ENCODE measurements at places on chromosomes 2 and 18.
A peak's percentile ranks its signal among the peaks of the same experiment; 100 is the strongest.

DNA sequence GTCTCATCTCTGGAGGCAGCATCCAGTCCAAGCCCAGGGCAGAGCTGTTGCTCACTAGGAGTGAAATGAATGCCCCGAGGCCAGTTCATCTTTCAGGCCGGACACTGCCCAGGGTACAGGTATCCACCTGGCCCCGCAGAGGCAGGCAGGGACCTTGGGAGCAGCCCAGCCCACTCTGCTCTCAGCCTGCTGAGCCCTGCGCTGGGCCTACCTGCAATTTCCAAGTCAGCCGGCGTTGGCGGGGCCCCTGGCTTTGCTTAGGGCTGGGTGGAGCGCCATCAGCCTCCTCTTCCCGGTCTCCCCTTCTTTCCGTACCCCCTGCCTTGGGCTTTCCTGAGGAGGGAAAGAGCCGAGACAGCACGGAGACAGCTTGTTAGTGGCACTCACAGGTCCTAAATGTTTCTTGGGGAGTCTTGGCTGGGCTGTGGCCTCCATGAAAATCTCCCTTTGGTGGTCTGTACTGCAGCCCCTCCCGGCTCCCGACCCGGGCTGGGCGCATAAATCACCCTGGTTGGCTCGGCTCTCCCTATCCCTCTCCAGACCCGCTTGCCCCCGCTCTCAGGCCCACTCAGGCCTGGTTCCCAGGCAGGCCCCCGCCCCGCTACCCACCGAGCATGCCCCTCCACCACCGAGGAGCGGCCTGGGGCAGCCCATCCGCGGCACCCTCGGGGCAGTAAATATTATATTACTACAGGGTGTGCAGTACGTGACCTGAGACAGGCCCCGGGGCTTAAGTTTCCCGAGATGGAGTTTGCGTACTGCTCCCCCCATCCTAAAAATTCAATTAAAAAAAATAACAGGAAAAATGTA lies 106.7 kb downstream of the DYSF start:
- DNase-seq: no peak

- DNase-seq: no peak
These were observed 219.4 kb downstream of the TWIST2 start for GRCh38 chr2:239067196-239067865.

GRCh38 chr2:53515435-53516332 lies 251.9 kb upstream of the CHAC2 start:
- DNase-seq: no peak

GRCh38 chr2:41998186-41999127 lies 49.4 kb upstream of the PKDCC start:
- no peak for DNase-seq

DNA sequence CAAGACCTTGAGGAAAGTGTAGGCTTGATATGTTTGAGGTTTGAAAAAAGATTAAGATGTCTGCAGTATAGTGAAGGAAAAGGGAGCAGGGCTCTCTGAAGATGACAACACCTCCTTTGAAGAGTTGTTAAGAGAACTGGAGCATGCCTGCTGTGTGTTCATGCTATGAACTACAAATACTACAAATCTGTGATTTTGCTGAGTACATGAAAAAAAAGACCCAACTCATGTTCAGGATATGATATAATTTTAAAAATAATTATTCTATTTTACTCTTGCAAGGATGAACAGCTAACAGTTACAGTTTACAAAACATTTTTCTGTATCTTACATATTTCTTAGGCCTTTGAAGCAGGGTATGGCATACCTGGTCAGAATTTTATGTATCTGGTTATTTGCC lies 305.4 kb upstream of the CWC22 start:
- DNase-seq: no peak

DNA sequence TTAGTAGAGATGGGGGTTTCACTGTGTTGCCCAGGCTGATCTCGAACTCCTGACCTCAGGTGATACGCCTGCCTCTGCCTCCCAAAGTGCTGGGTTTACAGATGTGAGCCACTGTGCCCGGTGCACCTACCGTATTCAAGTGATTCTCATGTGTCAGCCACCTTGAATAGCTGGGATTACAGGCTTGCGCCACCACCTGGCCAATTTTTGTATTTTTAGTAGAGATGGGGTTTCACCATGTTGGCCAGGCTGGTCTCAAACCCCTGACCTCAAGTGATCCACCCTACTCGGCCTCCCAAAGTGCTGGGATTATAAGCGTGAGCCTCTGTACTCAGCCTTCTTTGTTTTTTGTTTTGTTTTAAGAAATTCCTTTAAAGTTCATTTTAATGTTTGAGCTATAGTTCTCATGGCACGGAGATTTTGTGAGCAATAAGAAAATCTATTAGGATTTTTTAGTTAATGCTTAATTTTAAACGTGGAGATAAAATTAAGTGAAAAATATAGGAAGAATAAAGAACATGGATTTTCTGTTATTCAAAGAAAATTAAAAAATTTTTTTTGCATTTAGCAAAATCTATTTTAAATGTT lies 242.6 kb downstream of the PHLPP1 start:
- peak; percentile 15 for DNase-seq

- DNase-seq: no peak
These were observed 35.1 kb downstream of the ADI1 start for GRCh38 chr2:3483986-3484960.

GRCh38 chr18:34114996-34115395 lies 109.7 kb downstream of the NOL4 start:
- DNase-seq: no peak

- DNase-seq: no peak
These were observed 27.4 kb upstream of the MTIF2 start for GRCh38 chr2:55296393-55296792.

GRCh38 chr2:134718023-134718816 lies 580 bp downstream of the TMEM163 start:
- DNase-seq: no peak

- DNase-seq: no peak
These were observed 52.2 kb downstream of the INPP5D start for GRCh38 chr2:233112329-233112728.

DNA sequence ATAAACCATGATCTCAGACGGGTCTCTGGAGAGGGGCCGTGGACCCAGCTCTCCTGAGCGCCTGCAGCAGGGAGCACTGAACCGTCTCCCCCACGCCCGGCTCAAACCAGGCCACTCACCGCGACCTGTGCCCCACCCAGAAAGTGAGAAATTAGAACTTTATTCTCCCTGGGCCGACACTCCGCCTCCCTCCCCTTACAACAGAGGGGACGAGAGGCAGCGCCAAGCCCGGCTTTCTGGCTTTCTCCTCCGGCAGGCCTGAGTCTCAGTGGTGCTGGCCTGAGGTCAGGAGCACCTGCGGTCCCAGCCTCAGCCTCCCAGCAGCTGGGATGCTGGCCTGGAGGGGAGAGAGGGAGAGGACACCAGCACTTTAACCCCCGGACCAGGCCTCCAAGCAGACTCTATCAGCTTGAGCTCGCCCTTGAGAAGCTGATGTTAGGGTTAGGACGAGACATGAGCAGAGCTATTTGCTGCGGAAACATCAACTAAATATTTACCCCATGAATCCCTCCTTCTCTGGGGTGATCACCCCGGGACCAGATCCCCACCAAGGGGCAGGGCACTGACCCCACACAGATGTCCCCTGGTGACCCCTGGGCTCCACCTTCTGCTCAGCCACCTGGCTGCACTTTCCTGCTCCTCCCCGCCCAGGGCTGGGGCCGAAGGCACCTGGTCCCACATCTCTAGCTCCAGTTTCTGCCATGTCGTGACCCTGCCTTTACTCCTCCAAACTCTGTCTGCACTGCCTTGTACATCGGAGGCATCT lies 856.3 kb upstream of the SALL3 start:
- no peak for DNase-seq

GRCh38 chr2:119849838-119850565 lies 90.3 kb downstream of the PTPN4 start:
- no peak for DNase-seq

DNA sequence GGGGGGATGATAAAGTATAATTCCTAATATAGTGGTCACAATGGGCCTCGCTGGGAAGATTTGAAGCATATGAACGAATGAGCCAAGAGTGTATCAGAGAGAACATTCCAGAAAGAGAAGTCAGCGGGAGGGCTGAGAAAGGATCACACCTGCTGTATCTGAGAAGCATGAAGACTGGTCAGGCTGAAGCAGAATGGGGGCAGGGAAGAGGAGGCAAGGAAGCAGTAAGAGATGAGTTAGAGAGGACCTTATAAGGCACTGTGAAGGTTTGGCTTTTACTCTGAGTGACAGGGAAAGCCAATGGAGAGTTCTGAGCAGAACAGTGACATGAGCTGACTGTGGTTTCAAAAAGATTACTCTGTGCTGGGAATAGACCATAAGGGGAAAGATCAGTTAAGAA lies 73.5 kb downstream of the CHN1 start:
- DNase-seq: no peak

GRCh38 chr2:145112467-145112866 lies 592.5 kb upstream of the ZEB2 start:
- no peak for DNase-seq

DNA sequence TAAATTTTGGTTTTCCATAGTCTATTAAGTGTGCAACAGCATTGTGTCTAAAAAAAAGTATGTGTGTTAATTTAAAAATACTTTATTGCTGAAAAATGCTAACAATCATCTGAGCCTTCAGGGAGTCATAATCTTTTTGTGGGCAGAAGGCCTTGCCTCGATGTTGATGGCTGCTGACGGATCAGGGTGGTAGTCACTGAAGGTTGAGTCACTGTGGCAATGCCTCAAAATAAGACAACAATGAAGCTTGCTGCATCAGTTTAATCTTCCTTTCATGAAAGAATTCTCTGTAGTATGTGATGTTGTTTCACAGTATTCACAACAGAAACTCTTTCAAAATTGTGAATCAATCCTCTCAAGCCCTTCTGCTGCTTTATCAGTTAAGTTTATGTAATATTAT lies 31.3 kb downstream of the HDHD2 start:
- DNase-seq: no peak

- DNase-seq: no peak
These were observed 316.6 kb downstream of the RDH14 start for GRCh38 chr2:18243816-18244215.

GRCh38 chr2:174796319-174796771 lies 32.1 kb upstream of the CHRNA1 start:
- DNase-seq: no peak

- no peak for DNase-seq
These were observed 11.8 kb downstream of the UCN start for GRCh38 chr2:27296481-27296880.

GRCh38 chr2:60535685-60536312 lies 17.7 kb downstream of the BCL11A start:
- no peak for DNase-seq

GRCh38 chr18:7616661-7617060 lies 49.5 kb downstream of the PTPRM start:
- DNase-seq: no peak

DNA sequence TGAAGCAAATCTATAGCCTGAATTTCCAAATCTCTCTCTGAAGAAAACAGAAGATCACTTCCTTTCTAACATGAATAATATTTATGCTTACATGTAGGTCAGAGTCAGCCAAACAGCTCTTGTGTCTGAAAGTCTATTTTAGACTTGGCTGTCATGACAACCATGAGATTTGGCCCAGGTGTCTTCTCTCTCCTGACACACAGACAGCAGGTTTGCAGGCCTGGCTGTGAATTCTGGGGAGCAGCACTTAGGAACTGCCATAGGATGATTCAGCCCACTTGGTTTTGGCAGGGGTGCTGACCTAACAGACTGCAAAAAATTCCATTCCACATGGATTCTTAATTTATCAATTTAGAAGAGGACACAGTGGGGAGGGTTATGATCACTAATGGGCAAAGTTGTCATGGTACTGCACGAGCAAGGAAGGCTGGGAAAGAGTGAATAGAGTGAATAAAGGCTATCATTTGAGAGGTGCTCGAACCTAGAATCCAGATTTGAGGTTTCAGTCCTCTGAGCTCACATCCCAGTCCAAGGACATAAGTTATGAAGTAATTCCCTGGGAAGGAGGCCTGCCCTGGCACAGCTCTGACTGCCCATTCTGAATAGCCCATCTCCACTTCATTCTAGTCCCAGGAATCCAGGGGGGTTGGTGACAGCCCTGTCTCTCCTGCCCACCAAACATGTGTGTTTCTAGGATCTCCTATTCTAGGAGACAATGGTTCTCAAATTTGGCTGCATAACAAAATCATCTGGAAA lies 453.9 kb upstream of the TRIB2 start:
- no peak for DNase-seq

GRCh38 chr18:79601234-79601633 lies 78.4 kb upstream of the CTDP1 start:
- no peak for DNase-seq

DNA sequence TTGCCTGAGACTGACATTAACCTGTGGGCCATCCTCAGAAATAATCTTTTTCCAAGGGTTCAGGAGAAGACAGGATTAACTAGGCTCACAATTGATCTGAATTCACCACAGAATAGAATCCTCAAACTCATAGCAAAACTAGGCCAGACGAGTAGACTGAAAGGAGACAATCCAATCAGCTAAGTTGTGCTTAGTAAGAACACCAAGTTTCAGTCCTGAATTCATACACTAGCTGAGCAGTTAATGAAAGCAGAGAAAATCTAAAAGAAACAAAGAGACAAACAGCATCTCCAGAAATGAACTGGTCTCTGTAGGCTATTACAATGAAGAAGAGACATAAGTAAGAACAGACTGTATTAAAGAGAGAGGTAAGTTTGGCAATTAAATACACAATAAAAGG lies 89.5 kb downstream of the GORASP2 start:
- DNase-seq: no peak

- no peak for DNase-seq
These were observed 8.1 kb downstream of the SMAD4 start for GRCh38 chr18:51038110-51038509.

Data from stimulated activated CD4-positive, alpha-beta T cell treated with anti-CD3 and anti-CD28 coated beads, Interleukin-15, amount 100 ng/mL, for 48 hours (primary cell).